ENCODE measurements at places on chromosomes 2 and 18. TPM values are rescaled to one million over a fixed set of nuclear protein-coding genes. Genes with fewer than 3 reads are reported as not detected.

DNA sequence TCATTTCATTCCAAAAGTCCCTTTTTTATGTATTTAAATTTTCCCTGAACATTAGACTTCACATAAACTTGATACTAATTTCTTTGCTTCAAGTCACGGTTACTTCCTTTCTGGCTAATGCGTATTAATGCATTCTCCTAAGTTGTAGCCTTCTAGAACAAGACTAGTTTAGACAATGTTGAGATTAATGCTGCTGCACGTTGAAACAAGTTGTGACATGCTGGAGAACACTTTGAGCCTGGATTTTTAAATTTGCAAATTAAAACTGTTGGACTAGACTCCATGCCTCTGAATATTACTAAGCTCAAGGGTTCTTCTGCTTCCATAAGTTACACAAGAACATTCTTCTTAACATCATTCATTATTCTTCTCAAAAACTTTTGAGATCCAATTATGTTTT is 29.1 kb downstream of the ID2 start:
- DNase-seq = no peak

DNA sequence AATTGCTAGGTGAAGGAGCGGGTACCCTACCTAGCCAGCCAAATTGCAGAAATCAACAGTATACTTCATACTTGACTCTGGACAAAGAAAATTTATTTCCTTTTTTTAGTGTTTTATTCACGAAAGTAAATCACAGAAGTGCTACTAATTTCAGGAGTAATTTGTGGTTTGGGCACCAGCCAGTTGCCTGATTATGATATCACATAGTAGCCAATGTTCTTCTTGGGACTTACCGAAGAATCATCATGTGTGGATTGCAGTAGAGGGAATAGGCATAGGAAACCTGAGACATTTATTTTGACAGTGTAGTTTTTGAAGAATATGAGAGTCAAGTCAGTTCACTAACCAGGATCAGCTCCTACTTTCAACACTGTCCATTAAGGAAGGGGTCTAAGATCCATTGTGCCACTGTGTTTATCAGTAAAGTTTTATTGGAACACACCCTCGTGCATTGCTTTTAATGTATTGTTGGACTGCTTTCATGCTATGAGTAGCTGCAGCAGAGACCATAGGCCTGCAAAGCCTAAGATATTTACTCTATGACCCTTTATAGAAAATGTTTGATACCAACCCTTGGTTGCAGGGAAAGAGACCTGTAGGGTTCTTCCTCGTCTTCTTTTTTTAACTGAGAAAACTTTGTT is 32.1 kb downstream of the TNFRSF11A start:
- no peak for DNase-seq

- DNase-seq = peak; percentile 59
Measured at GRCh38 chr2:207090389-207090788, 75.4 kb downstream of the KLF7 start.

DNA sequence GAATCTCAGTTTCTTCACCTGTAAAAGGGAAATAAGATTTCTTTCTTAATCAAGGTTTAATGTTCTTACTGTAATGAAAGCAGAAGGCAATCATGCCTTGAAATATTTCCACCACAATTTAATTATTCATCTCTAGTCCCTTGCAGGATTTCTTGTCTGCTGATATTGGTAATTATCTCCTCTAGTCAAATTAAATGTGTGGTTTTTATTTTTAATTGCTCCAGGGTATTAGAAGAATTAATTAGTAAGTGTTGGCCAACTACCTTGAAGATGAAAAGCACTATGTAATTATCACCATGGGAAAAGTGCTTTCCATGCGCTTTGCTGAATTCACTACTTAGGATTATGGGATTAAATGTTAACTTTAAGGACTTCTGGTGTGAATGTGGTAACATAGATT is 8.7 kb upstream of the LAPTM4A start:
- no peak for DNase-seq

GRCh38 chr2:240452462-240453256 is 17.2 kb downstream of the GPC1 start:
- peak; percentile 75 for DNase-seq

DNA sequence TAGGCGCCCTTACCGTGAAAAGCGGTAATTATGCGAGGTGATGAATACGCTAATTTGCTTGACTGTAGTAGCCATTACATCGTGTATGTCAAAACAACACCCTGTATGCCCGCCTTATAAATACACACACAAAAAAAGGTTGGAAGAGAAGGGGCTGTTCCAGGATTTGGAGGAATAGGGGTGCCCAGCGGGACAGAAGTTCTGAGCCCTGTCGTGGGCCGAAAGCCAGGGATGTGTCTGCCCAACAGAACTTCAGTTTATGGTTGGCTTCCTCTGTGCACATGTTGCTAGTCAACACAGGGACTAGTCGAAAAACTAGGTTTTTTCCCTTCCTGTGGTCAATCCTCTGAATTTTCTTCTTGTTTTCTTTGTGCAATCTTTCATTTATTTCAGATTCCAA is 182.5 kb downstream of the ACKR3 start:
- peak; percentile 35 for DNase-seq

GRCh38 chr2:106853631-106854030 is 32.3 kb downstream of the ST6GAL2 start:
- DNase-seq = no peak

DNA sequence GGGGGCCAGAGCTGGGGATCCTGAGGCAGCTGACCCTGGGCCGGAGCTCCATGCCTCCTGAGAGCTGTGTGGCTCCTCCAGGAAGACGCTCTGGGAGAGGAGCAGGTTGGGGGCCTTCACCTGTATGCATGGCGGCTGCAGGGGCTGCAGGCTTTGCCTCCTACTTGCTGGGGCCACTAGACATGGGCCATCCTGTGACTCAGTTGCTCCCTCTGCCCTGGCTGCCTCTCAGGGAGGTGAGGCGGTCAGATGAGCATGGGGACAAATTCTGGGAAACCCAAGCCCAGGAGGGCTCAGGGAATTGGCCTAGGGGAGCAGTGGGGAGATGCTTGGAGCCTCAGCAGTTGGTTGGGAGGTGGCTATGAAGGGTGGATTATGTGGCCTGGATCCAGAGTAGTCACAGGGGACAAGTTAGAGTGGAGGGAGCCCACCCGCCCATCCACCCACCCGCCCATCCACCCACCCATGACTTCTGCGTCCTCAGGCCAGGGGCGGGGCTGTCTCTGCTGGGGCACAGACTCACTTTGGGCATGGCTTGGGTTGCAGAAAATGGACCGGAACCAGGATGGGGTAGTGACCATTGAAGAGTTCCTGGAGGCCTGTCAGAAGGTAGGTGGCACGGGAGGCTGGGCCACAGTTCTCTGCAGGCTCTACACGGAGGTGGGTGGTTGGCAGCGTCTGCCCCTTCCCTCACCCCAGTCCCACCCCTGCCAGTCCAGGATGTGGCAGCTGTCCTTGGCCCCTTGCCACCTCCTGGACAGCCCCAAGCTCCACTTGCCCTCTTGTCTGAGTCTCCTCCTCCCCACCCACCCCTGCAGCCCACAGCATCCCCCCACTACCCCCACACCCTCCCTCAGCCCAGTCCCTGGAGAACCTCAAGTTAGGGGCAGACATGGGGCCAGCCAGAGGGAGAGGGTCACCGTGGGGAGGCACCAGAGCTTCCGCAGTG is 19.5 kb upstream of the FAHD2A start:
- no peak for DNase-seq

DNA sequence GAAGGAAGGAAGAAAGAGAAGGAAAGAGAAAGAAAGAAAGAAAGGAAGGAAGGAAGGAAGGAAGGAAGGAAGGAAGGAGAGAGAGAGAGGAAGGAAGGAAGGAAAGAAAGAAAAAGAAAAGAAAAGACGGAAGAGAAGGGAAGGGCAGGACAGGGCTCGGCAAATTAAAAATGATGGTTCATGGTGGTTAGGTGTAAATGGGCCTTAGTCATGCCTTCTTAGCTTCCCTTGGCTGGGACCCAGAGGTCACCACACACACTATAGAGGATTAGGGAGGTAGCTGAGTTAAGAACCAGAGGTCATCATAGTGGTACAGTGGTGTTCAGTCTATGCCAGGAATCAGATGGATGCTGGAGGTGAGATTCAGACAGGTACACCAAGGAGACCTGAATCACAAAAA is 9.3 kb upstream of the ATL2 start:
- DNase-seq = no peak

DNA sequence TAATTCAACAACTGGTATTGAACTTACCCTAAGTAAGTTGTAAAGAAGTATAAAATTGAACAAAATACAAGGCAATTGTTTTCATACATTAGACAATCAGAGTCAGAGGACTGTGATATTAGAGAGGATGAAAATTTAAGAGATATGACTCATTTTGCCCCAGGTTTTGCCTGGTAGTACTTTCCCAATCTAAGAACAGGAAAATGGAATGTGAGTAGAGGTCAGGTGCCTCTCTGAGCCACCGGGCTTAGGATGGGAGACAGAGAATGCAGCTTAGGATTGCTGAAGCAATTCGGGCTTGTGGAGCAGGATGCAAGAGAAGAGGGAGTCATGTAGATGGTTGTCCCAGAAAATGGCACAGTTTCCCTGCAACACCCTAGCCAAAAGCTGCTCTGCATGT is 219.7 kb upstream of the CHST9 start:
- DNase-seq = no peak

DNA sequence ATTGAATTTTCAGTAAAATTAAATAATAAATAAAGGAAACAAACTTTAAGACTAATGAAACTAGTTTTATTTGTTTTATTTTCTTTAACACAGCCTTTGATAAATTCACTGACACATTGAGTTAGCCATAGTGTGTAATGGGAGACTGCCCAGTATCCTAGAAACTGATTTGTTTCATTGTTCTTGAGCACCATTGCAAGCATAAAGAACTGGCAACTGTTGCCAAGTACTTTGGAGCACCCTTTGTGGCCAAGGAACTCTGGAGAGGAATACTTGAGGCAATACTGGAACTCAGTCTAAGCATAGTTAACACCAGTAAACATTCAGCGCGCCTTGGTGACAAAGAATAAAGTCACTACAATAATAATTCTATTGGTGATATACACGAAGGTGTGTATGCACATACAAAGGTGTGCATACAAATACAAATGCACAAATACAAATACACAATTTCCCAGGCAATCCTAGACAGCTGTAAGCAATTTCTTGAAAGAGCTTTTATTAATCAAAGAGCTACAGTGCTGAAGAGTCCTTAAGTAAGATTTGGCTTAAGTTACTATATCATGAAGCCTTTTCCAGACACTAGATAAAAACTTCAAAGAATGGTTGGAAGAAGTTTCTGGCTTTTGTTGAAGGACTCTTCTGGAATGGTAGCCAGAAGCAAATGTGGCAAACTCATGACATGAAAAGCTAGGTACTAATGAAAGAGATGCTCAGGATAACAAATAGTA is 1371.2 kb downstream of the LRP1B start:
- DNase-seq = peak; percentile 21

DNA sequence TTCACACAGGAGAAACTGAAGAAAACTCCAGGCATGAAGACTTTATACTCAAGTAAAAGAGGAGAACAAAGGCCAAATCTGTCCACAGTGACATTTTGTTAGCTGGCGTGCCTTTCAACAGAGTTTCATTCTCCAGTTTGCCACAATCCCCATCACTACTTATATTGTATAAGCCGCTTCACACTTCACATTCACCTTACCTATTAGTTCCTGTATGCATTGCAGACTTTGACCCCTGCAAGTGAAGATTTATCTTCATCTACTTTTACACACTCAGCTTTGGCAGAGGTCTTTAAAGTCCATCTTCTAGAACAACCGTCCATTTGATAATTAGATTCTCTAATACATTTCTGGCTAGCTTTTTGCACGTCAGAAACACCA is 56.8 kb upstream of the TANK start:
- DNase-seq = no peak

DNA sequence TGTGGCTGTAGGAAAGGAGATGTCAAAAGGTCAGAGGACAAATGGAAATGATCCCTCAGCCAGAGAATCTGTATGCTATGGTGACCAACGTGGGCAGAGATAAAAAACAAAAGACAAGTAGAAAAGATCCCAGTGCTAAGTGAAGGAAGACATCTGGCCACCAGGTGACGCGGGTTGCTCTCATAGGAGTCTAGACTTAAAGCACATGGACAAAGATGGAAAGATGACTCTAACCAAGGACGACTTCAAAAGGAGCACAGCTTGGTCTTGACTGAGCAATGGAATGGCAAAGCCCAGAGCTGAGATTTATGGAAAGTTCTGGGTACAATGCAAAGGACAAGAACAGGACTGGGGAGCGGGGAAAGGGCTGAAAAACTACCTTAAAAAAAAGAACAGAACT is 96.8 kb downstream of the CLIP4 start:
- DNase-seq = no peak

DNA sequence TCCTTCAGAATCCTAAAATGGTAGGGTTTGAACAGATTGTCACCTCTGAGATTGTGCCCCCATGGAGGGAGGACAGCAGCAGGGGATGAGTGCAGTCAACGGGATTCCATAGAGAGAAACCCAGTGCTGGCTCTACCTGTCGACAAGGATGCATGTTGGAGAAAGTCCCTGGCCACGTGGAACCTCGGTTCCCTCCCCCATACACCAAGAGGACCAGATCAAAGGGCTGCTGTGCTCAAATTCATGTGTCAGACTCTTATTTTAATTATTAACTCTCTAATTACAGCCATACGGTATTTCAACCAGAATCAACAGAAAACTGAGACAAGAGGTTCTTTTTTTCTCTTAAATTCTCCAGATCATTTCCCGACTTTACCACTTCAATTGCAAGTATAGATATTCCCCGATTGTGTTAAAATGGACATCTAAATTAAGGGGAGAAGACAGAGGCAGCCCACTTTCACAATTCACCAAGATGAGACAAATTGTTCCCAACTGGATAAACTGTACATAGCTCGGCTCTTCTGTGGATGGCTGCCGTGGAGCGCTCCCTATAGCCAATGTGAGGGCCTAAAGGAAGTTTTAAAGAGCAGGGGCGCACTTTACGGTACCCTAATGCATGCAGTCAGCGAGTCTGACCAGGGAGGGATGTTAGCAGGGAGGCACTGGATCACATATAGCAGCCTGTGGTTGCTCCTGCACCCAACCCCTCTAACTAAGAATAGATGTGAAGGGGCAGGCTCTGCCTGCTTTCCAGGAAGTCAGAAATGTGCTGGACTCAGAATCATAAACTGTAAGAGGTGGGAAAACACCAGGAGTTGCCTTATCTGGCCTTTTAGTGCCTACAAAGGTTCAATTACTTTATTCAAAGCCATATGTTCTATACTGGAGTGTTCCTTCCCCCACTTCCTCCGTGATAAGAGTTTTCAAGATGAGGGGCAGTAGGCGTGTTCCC is 123.1 kb downstream of the CACNB4 start:
- peak; percentile 40 for DNase-seq

GRCh38 chr2:170846314-170846713 is 29.6 kb downstream of the GAD1 start:
- DNase-seq = no peak

- DNase-seq = no peak
Measured at GRCh38 chr2:240954436-240955305, 43.7 kb upstream of the SNED1 start.

C2orf81 gene
- 2.8 TPM for total RNA-seq

RGPD3 gene
- total RNA-seq = 1.3 TPM

MOCOS gene
- not detected for total RNA-seq

All from G401 (cell line).